ENCODE measurements at places on chromosomes 3 and 15.

- DNase-seq, result no peak
- no peak overlapping the region for H3K27ac ChIP-seq
- no peaks in the 10 kb centered on the region for H3K36me3 ChIP-seq
- H3K4me3 ChIP-seq, result no peak overlapping the region
These were observed 50.5 kb upstream of the SPSB4 start for GRCh38 chr3:141000686-141001085.

- peaks cover 32% of the 10 kb centered on the region for H3K36me3 ChIP-seq
- no peak for DNase-seq
- H3K4me1 ChIP-seq, result peaks cover 49% of the 10 kb centered on the region
- peak overlapping the region; percentile 1 for H3K27ac ChIP-seq
- H3K27me3 ChIP-seq, result no peaks in the 10 kb centered on the region
- no peak overlapping the region for H3K4me3 ChIP-seq
These were observed 33.4 kb downstream of the SH3BP5 start for GRCh38 chr3:15299036-15299435.

DNA sequence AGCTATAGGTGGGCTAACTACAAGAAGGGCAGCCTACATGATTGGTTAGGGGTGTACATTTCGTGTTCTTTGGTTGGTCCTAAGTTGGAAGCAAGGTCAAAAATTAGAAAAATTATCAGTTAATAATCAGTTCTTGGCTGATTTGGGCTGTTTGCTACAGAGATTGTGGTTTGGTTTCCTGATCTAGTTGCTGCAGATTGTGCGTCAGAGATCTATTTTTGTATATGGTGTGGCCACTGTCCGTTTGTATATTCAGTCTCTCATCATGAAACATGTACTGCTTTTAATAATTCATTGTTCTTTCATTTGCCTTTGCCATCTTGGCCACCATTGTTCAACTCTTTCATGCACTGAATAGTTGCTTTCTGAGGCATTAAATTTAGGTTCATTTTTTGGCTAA, 80.9 kb downstream of the LRRC3B start:
- no peaks in the 10 kb centered on the region for H3K36me3 ChIP-seq
- no peak for DNase-seq
- no peak overlapping the region for H3K4me3 ChIP-seq
- no peak overlapping the region for H3K27ac ChIP-seq
- no peaks in the 10 kb centered on the region for H3K4me1 ChIP-seq

- no peak overlapping the region for H3K4me3 ChIP-seq
- peaks cover 31% of the 10 kb centered on the region for H3K27me3 ChIP-seq
- H3K27ac ChIP-seq, result peak overlapping the region; percentile 33
- DNase-seq, result no peak
These were observed 3.8 kb upstream of the FBLN2 start for GRCh38 chr3:13544951-13545651.
